ENCODE measurements at places on chromosomes 11 and 22.

- no peak for DNase-seq
Measured at GRCh38 chr11:15747671-15748070, 608.7 kb downstream of the SOX6 start.

DNA sequence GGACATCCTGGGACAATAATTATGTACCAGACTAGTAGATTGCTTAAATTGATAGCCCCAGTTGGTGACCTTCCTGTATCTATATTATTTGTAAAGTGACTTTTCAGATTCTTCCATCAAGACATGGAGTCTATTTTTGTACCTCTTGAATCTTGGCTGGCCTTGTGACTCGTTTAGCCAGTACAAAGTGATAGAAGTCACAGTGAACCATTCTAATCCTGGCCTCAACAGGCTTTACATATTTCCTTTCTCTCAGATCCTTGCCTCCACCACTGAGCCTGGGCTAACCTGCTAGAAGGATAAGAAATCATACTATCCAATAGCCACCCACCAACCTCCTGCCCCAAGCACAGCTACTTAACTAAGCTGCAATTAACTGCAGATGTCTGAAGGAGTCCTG lies 37.5 kb upstream of the SLC6A5 start:
- no peak for DNase-seq

GRCh38 chr11:75667831-75668450 lies 897 bp downstream of the MAP6 start:
- peak; percentile 72 for DNase-seq

GRCh38 chr22:23210428-23211170 lies 30.3 kb downstream of the BCR start:
- DNase-seq: no peak

DNA sequence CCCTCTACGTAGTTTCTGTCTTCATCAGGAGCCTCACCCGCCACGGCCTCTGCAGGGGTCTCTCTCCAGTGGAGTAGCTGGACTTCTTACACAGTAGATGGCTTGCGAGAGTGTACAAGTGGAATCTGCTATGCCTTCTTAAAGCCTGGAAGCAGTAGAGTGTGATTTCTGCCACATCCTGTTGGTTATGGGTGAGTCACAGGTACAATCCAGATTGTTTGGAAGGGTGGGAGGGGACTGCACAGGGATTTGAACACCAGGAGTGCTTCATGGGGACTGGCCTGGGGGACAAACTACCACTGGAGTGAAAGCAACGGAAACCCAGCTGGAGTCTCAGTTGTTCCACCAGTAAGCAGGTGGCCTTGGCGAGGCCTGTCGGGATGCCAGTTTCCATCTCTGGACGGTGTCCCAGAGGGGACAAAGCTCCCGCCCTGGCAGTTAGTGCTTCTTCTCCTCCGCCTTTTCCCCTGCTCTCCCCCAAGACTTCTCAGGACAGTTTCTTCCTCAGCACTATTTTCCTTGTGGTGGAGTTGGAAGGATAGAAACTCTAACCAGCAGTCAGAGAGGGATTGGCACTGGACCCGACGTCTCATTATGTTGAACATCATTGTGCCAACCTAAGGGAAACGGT lies 85.0 kb upstream of the RCN1 start:
- DNase-seq: no peak

GRCh38 chr11:90288212-90288821 lies 65.5 kb upstream of the CHORDC1 start:
- no peak for DNase-seq

All from hypothalamus (tissue), 51 donors.